GM20000 (cell line): ENCODE measurements at places on chromosomes 16 and 17.
A peak's percentile ranks its signal among the peaks of the same experiment; 100 is the strongest.

- DNase-seq = no peak
These were observed 141.3 kb downstream of the ABCC12 start for GRCh38 chr16:48014349-48015135.

DNA sequence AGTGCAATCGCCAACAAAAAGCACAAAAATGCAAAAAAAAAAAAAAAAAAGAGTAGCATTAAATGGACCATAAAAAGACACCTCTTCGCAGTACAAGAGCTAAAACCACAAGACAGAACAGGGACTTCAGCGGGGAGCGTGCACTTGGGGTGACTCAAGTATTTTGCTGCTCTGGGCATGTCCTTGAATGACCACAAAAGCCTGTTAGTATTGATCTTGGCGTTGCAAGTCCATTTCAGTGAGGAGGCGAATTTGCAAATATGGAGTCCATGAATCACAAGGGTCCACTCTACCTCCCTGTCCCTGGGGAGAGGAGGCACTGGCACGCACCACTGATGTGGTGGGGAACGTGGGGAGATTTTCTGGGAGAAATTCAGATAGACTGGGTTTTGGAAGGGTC lies 78.9 kb downstream of the CNGB1 start:
- no peak for DNase-seq

GRCh38 chr17:60627124-60627523 lies 27.1 kb downstream of the PPM1D start:
- no peak for DNase-seq

GRCh38 chr16:73536931-73537330 lies 489.0 kb upstream of the ZFHX3 start:
- no peak for DNase-seq

DNA sequence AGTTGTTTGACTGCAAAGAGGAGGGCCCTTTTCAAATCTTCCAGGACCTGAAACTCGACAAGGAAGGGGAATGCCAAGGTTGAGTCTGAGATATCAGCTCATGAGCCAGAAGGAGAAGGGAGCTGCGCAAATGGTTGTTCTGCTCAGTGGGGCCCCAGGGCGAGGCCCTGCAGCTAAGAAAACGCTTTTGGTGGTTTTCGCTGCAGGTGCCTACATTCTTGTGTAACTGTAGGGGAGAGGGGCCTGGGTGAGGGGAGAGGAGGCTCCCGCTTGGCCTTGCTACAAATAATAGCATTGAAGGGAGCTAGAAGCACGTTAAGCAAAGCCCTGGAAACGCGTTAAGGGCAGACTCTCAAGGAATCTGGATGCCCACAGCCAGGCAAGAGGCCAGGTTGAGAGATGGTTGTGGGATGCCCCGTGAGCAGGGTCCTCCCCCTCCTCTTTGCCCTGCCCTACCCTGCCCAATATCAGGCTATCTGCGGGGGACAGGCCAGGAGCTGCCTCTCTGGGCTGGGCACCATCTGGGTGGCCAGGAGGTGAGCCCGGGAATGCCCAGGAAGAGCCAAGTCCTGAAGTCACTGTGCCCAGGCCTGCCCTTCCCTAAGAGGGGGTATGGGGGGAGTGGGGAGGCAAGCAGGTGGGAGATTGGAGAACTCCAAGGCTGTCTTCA lies 21.9 kb downstream of the GPR142 start:
- no peak for DNase-seq

GRCh38 chr17:49148171-49148570 lies 15.6 kb downstream of the B4GALNT2 start:
- no peak for DNase-seq

GRCh38 chr16:70679671-70680494 lies 6.0 kb downstream of the MTSS2 start:
- peak; percentile 74 for DNase-seq

GRCh38 chr17:62763891-62764600 lies 44.1 kb downstream of the MARCHF10 start:
- DNase-seq = no peak

GRCh38 chr17:31249835-31250141 lies 47.3 kb downstream of the OMG start:
- no peak for DNase-seq

- DNase-seq = peak; percentile 88
These were observed 12.9 kb downstream of the P2RX5 start for GRCh38 chr17:3683054-3683511.

DNA sequence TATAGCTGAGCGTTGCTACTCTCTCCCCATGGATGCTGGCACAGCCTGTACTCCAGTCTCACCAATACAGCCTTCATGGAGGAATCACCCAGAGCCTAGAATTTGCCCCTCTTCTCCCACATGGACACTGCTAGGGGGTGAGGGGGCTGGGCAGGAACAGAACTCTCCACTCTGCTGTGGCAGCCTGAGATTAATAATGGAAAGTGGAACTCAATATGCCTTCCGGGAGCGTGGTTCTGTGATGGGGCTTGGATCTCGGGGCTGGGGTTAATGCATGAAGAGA lies 1.2 kb downstream of the SLC9A5 start:
- no peak for DNase-seq

DNA sequence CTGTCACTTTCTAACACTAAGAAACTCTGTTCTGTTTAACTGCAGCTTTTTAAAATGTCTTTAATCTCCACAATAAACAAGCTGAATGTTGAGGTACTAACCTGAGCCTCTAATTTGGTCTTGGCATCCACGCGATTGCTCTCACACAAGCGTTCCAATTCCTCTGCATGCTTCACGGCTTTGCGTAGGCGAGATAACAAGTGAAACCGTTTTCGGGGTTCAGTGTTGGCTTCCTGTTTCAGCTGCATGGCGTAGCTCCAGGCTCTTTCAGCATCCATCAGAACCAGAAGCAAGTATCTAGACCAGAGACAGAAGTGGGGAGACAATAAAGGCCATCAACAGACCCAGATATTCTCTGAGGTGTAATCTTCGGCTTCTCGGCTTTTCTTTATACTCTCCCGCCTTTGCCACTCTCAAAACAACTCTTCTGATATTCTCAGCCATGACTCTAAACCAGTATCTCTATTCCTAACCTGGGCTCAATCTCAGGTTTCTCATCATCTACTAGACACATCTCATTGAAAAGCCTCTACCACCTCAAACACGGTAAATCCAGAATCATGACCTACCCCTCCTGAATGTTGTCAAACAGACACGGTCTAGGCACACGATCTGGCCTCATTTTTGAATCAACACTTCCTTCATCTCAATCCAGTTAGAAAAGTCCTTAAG lies 8.3 kb downstream of the SRP68 start:
- peak; percentile 49 for DNase-seq
